Activated T-helper 9 cell treated with anti-CD3 and anti-CD28 coated beads, Interleukin-2, amount 50 U/mL, for 16 hours (primary cell): ENCODE measurements at places on chromosomes 4 and X.

GRCh38 chrX:6550999-6551398, 16.1 kb upstream of the VCX3A start:
- no peak for DNase-seq

GRCh38 chr4:158299459-158300007, 89.2 kb downstream of the TMEM144 start:
- no peak for DNase-seq

- no peak for DNase-seq
Measured at GRCh38 chr4:94126669-94127068, 81.0 kb upstream of the SMARCAD1 start.

GRCh38 chr4:106258145-106259045, 57.6 kb downstream of the TBCK start:
- no peak for DNase-seq

DNA sequence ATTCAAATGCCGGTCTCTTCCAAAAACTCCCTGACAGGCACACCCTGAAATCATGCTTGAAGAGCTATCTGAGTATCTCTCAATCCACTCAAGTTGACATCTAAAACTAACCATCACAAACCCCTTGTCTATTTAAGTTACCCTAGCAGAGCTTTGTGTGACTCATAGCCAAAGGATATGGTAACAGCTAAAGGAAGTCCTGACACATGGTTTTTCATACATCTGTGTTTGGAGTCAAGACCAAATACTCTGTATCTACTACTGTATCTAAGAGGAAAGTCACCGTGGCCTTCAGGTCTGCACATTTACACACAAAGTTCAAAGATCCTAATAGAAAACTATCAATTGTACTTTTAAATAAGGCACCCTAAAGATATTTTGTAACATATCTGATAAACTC, 239.6 kb upstream of the VCX start:
- DNase-seq = no peak

DNA sequence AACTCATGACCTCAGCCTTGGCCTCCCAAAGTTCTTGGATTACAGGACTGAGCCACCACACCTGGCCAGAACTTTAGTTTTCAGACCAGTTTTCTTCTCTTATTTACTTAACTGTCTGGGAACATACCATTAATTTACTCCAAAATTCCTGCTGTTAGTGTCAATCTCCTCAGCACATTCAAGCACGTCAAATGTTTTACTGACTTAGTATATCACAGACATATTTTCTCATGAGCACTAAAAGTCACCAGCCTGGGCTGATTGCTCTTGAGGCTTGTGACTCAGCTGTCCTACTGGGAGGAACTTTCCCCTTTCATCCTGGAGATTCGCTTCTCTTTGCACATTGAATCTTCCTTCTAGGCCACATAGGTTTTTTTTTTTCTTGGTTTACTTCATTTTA, 109.6 kb downstream of the PCDH18 start:
- no peak for DNase-seq

- no peak for DNase-seq
Measured at GRCh38 chr4:67939195-67939594, 24.1 kb downstream of the TMPRSS11A start.

DNA sequence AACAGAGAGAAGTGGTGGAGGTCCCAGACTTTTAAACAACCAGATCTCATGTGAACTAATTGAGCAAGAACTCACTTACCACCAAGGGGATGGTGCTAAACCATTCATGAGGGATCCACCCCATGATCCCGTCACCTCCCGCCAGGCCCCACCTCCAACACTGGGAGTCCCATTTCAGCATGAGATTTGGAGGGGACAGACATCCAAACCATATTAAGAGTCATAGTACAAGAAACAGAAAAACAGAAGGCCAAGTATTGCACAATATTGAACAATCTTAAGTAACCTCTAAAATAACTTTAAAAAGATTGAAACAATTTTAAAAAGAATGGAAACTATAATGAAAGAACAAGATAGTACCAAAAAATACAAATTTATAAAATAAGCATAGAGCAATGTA, 110.0 kb downstream of the CBR4 start:
- no peak for DNase-seq

- DNase-seq = no peak
Measured at GRCh38 chr4:123092586-123092985, 170.2 kb upstream of the NUDT6 start.

DNA sequence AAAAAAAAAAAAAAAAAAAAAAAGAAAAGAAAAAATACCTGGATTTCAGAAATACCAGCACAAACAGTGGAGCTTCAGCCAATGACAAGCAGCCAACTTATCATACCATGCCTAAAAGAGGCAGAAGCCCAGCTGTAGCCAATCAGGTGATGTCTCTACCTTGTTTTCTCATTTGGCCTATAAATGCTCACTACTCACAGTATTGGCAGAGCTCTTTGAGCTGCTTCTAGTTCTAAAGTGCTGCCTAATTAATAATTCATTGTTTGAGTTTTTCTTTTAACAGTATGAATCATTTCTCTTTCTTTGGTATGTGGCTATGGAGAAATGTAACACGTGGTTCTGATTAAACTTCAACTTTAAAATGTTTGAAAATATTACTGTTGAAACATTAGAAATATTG, 188.8 kb upstream of the TECRL start:
- DNase-seq = no peak

DNA sequence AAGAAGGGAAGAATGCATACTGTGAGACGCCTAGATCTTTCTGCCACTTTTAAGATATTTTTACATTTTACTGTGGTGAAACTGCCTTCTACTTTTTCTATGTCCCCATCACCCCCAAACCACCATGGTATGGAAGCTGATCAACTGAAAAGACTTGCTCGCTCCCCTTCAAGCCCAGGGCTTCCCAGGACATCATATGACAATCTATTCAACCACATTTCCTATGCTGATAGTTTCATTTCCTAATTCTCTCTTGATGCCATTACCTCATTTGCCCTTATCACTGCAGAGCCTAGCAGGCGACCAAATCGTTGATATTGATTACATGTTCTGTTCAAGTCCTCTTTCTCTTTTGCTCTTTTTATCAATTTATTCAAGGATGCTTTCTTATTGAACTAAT, 40.1 kb upstream of the KLHL34 start:
- DNase-seq = no peak
